ENCODE measurements at places on chromosomes 7 and 10.

DNA sequence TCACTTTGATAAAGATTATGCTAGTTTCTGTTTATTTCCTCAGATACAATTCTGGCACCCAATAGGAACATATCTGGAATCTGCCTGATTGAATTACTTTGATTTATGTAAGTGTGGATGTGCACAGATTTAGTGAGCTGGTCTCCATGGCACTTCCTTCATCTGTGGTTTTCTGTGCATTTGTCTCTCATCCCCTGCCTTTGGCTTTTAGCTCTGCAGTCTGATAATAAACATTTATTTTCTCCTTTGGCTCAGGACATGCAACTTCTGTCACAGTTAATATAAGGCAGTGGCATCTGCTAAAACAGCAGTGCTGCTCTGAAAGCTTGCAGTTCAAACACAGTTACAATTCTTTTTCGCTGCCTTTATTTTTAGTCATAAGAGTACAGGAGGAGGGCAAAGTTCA, 273.7 kb upstream of the CHRM2 start:
- DNase-seq: no peak

GRCh38 chr7:74164985-74165456, 9.1 kb upstream of the EIF4H start:
- no peak for DNase-seq

DNA sequence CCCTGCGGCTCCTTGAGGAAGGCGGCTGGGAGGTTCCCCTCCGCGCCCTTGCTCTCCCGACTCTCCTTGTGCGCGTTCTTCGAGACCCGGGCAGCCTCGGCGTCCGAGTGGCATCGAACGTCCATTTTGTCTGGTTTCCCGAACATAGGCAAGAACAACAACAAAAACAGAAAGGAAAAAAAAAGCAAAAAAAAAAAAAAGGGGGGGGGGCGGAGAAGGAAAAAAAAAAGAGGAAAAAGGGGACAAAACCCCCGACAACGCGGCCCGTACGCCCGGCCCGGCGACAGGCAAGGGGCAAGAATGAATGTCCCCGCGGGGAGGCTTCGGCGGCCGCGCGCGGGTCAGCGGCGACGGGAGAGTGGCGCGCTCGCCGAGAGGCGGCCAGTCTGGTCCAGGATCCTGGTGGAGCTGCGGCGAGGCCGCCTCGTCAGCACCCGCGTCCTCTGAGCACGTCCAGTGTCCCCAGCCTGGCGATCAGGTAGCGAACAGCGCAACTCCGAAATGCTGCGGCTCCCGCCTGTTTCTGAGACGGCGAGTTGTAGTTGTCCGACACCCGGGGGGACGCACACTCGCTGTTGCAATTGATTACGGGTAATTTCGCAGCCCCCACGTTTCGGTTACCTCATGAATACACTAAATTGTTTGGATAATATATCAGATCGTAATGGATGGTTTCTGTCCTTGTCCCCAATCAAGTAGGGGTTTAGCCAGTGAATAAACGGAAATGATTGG, at the start of gene VAX1:
Gene VAX1 (minus strand): TSS at position 360 of the 732 bp plus-strand sequence. CDS start 214 bp downstream, at position 146.
- no peak for DNase-seq

- no peak for DNase-seq
Observed at GRCh38 chr7:98870121-98870651, 372 bp upstream of the TMEM130 start.

DNA sequence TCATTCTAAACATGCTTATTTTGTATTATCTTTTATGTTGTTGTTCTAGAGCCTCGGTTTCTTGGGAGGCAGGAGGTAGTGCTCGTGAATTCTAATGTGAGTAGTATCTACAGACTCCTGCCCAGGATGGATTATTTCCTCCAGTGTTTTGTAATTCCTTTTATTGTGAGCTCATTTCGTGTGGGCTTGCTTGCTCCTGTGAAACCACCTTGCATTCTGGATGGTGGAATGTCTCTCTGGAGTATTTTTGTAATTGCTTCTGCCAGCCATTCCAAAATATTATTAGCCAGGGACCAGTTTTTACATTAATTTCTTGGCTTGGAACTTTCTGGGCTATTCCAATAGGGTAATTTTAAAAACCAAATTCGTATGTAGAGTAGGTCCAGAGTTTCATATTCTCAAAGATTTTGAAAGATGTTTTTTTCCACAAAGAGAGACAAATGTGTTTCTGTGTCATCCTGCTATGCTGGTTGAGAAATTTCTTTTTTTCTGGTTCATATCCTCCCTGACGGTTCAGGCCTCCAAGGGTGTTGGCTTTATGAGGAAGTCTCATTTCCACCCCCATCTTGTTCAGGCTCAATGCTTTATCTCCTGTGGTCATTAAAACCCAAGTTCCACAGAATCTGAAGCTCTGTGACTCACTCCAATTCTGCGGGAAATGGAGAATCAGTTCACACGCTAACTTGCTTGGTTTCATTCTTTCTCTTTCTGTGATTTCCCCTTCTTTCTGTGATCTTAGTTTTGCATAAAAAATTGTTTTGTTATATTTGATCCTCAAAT, 41.7 kb upstream of the CALD1 start:
- no peak for DNase-seq

GRCh38 chr7:13104128-13104527, 416.7 kb downstream of the ARL4A start:
- DNase-seq: no peak

DNA sequence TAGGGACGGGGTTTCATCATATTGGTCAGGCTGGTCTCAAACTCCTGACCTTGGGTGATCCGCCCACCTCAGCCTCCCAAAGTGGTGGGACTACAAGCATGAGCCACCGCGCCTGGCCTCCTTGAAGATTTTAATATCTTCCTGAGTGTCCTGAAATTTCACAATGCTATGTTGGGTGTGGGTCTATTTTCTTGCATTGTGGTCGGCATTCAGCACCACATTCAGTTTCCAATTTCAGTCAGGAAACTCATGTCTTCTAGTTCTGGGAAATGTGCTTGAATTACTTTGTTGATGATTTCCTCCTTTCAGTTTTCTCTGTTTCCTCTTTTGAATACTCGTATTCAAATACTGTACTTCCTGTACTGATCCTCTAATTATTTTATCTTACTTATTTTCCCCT, 49.3 kb upstream of the IL6 start:
- DNase-seq: no peak

GRCh38 chr10:110153396-110153795, 54.0 kb upstream of the MXI1 start:
- no peak for DNase-seq

DNA sequence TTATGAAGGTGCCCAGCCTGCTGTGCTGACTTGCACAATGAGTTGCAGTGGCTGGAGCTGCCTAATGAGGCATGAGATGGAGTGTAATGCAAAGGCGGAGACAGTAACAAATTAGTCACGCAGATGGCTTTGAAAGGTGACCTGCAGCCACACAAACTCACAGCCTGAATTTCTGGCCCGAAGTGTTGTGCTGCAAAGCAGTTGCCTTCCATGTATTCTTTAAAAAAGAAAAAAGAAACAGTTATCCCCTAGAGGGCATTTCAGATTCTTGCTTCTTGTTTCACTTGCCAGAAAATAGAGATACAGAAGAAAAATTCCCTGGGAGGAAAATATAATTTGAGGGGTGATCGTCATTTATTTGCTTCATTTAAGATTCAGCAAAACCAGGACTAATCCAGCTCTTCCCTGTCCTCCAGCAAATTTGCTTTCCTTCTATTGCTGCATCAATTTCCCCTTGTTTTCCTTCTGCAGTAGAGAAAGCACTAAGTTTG, 239.9 kb downstream of the ADRA2A start:
- DNase-seq: no peak

GRCh38 chr7:114255404-114255841, 159.2 kb upstream of the FOXP2 start:
- no peak for DNase-seq
